Fibroblast of gingiva (primary cell): ENCODE measurements at places on chromosomes 12 and 14.

GRCh38 chr12:2494486-2495192 lies 300.1 kb upstream of the FKBP4 start:
- DNase-seq, result no peak

GRCh38 chr14:51783765-51784164 lies 76.6 kb upstream of the GNG2 start:
- DNase-seq, result peak; percentile 44

- DNase-seq, result no peak
Observed at GRCh38 chr14:104360501-104360900, 219.1 kb upstream of the C14orf180 start.

DNA sequence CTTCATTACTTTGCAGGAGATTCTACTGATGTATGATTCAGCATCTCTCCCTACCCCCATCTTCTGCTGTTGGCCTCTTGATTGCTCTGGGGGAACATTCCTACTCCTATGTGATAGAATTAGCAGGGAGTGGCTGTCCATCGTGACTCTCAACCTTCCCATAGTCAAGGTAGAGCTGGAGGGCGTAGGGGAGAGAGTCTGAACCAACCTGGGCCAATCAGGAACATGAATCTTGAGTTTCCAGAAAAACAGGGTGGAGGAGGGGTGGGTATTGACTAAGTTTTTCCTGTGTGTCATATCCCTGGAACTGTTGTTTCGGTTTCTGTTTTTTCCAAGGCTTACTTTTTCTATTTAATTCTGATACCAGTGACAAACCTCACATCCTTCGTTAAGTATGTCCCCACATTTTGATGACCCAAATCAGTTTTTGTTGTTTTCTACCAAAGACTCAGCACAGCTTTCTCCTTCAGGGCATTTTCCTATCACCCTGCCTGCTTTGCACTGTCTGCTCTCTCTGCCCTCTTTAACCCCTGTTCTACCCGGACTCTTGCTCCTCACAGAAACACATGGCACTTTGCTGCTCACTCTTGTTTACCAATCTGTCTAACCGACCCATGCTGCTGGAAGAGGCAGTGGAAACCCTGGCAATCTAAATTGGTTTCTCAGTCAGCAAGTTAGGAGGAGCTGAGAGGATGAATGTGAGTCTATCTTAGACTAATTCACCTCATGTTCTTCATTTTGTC lies 1428.3 kb downstream of the AACS start:
- peak; percentile 51 for DNase-seq
